Right ventricle myocardium superior (tissue), 1 donor: ENCODE measurements at places on chromosomes 7 and 10.

- no peak for DNase-seq
Observed at GRCh38 chr7:143216151-143216550, 5.7 kb upstream of the TAS2R40 start.

- no peak for DNase-seq
Observed at GRCh38 chr7:46139079-46139478, 218.0 kb upstream of the IGFBP3 start.

DNA sequence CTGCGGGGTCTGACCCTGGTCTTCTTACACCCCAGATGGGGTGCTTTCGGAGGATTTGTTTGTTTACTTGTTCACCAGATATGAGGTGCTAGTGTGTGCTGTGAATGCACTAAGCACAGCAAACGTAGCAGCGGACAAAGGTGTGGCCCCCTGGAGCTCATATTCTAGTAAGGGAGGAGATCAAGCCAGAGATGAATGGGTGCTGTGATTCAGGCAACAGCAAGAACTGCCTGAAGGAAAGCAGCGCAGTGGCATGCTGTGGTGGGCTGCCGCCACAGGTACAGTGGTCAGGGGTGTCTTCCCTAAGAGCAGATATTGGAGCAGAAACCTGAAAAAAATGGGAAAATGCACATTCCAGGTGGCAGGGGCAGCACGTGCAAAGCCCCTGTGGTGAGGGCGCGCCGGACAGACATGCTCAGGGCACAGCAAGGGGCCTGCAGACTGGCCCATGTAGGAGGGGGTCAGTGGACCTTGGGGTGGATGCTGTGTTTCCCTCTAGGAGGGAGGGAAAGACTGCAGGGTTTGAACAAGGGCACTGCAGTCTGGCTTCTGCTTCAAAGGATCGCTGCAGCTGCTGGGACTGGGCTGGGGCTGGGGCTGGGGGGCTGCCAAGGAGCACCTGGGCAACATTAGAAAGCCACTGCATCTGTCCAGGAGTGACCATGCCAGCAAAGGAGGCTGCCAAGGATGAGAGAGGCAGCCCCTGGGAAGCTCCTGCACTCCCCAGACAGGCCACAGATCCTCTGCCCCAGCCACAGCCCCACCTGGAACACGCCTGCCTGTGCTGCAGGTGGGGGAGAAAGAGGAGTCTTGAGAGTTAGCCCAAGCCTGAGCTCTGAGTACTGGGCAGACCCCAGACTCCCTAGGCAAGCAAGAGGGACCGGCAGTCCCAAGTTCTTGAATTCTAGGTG lies 927 bp upstream of the DEPP1 start:
- DNase-seq = no peak

GRCh38 chr10:116472891-116473290 lies 45.2 kb downstream of the PNLIPRP3 start:
- DNase-seq = no peak

- DNase-seq = no peak
Observed at GRCh38 chr10:24973163-24973562, 20.8 kb upstream of the PRTFDC1 start.

GRCh38 chr10:125057158-125058001 lies 103.0 kb downstream of the CTBP2 start:
- peak; percentile 71 for DNase-seq

- DNase-seq = no peak
Observed at GRCh38 chr10:91022390-91022789, 101.5 kb upstream of the ANKRD1 start.

DNA sequence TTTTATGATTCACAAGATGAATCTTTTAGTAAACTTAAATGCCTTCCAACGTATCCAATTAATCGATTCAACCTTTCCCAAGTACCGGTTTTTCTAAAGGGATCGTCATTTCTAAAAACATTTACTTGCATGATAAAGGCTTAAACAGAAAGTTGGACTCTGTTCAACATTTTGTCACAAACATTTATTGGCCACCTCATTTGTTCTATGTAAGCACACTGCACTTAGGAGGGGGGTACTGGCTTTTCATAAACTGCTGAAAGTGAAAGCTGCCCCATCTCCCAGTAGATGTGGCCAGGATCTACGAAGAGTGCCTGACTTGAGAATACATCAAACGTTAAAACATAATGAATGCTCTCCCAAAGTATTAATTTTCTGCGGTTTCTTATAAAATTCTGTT lies 37.3 kb upstream of the LAMB4 start:
- DNase-seq = no peak

GRCh38 chr10:69045441-69046300 lies 42.2 kb upstream of the SRGN start:
- DNase-seq = no peak

DNA sequence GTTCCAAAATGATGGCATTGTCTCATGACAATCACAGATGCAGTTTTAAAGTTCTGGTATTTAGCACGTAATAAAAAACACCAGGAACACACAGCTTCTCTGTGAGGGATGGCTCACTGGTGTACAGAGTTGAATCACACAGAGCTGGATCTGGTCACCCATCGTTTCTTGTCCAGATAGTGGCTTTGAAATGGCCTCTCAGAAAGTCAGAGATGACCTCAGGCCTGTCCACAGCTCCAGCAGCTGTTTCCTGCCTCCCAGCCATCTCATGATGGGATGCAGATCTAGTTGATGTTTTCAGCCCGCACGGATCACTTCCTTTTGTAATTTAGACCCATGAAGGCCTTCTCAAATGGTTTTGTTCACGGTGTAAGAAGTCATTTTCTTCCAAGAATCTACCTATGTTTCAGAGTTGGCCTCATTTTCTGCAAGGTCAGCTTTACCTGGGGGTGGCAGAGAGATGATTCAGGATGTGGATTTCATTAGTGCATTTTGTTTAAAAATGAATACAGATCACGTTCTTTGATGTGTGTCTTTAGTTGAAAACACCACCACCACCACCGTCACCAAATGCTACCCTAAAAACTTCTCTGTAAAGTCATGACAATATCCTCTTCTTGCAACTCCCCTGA lies 166.2 kb downstream of the SNX10 start:
- DNase-seq = no peak

DNA sequence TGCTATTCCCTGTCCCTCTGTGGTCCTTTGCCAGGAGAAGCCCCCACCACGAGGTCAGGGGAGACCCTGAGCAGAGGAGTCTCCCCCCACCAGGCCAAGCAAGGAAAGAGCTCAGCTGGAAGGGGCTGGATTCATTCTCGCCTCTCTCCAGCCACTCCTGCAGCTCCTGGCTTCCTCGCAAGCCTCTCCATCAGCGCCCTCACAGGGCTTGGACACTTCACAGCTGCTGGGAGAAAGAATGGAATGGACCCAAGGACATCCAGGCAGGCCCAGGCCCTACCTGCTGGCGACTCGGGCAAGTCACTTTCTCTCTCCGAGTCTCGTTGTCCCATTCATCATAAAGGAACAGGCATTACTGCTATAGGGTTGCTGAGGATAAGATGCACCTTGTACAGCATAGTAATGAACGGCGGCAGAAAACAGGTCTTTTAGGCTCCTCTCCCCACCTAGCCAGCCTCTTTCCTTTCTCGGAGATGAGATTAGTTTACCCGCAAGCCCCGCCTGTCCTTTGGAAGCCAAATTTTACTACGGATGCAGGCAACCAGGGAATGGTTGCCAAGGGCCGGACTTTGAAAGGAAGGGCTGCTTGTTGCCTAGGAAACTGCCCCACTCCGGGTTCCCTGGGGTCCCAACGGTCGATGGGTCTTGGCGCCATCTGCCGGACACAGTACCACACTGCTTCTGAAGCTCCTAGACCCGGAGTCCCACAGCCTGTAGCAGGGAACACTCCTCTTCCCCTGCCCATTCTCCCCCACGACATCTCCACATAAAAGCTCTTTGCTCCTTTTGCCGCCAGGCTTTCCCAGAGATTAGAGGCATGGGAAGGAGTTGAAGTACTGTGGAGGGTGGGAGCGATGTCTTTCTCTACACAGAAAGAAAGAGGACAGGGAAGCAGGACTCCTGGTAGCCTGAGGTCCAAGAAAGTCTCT lies 22.3 kb downstream of the IMPDH1 start:
- DNase-seq = peak; percentile 89

DNA sequence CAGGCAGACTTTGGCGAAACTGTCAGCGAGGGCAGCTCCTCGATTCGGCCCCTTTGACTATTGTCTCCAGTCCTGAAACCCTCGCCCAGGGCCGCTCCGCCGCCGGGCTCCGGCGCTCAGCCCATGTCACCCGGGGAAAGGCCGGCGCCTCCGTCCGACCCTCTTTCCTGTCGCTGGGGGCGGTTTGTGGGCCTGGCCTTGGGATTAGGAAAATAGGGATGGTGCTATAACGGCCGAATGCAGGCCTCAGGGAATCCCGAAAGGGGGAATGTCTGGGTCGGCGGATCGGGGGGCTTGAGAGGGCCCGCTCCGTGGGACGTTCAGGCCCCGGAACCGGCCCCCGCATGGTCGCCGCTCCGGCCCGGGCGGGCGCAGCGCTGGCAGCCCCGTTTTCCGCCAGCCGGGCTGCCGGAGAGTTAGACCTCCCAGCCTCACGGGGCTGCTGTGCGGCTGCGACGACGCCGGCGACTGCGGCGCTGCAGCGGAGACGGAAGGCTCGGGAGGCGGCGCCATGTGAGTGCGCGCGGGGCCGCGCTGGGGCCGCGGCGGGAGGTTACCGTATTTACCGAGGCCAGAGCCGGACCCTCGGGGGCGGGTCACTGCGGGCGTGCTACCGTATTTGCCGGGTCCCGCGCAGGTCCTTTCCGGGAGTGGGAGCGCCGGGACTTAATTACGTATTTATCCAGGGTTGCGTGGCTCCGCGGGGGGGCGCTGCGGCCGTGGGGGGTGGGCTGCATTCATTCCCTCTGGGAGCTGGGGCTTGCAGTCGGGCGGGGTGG lies 25.9 kb downstream of the ZNF775 start:
- DNase-seq = peak; percentile 94

GRCh38 chr7:44180631-44181030 lies 8.6 kb downstream of the GCK start:
- DNase-seq = no peak

GRCh38 chr7:116113310-116113709 lies 82.7 kb upstream of the TFEC start:
- DNase-seq = no peak

DNA sequence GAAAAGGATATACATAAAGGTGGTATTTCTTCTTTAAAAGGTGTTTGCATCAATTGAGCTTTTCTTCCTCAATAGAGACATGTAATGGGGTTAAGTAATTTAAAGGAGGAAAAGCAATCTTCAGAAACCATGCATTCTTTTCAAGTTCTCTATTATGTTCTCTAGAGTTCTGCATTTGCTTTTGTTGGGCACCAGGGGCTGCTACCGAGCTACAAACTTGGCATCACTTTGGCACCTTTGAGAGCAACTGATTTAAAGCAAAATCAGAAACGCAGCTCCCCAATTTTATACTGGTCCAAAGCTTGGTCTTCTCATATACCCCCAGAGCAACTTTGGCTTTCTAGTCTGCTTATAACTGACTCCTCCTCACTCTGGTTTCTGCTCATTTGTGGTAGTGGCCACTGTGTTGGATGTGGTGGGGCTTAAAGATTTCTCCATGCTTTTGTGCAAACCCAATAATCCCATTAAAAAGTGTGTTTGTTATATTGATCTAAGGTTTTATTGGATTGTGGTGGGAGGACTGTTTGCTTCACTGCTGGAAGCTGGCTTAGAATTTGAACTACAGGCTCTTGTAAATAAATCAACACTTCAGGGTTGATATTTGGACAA lies 712.1 kb downstream of the PHTF2 start:
- no peak for DNase-seq

GRCh38 chr7:130281260-130281659 lies 11.7 kb upstream of the CPA4 start:
- no peak for DNase-seq

- DNase-seq = no peak
Observed at GRCh38 chr7:140160308-140160707, 16.5 kb downstream of the KDM7A start.

DNA sequence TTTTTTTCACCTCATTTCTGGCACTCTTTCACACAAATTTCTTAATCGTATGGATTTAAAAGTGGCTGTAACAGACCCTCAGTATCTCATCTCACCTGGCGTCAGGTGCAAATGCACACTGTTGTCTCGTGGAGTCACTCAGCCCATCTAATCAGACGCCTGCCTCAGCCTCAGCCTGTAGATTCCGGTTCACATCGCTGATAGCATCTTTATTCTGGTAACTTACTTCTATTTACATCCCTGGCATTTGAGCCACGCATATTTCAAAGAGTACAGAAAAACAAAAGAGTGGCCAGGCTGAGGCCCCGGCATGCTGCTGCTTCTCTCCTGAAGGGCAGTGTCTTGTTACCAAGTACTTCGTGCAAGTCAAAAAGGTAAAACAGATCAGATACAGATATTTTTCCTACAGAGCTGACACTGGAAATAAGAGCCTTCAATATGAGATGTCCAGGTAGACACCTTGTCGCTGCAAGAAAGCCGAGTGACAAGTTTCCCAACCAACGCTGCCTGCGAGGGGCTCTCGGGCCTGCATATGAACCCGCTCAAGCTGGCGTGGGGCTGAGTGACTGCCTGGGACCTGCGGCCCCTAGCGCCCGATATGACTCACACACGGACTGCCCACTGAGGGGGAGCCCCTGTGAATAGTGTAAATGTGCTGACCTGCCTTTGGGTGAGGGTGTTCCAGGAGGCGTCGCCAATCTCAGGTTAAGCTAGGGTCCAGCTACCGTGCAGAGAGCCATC lies 4.3 kb downstream of the VIPR2 start:
- DNase-seq = no peak

DNA sequence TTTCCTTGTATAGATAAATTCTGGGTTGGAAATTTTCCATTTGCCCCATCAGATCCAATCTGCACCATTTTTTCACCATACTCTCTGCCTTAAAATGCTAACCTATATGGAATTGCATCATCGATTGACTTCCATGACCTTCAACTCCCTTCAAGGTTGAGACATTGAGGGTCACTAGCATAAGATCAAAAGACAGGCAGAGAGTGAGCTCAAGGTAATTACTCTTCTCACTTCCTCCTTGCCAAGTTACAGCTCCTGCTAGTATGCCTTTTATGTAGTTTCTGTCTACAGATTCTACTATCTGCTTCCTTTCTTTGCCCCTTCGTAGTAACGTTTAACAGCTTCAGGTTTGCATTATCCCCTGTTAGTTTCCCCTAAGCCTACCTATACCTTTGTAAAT lies 1127.7 kb upstream of the LRRTM3 start:
- DNase-seq = no peak

- DNase-seq = no peak
Observed at GRCh38 chr10:123890226-123890625, 1.4 kb downstream of the CPXM2 start.

GRCh38 chr7:66211429-66211828 lies 6.3 kb downstream of the TPST1 start:
- no peak for DNase-seq

DNA sequence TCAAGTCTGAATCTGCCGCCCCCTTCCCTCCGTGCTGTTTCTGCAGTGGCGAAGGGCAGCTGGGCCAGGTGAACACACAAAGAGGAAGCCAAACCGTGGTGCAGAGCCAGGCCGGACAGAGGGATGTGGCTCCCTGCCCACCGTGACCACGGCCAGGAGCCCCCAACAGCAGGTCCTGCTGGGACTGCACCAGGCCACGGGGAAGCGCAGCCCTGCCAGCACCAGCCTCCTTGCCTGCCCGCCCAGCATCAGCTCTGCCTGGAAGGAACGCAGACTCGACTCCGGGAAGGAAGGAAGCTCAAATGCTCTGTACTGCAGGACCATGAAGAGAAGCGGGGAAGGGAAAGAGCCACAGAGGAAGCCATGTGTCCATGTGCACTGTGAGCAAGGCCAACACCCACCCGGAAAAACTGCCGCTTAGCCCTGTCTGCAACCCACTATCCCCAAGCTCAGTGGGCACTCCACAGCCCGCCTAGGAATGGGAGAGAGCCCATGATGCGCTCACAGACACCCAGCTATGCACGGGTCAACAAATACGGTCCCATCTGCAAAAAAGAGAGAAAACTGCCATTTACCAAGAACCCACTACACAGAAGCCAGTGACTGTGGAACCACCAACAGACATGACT lies 19.0 kb downstream of the GPER1 start:
- DNase-seq = no peak

- no peak for DNase-seq
Observed at GRCh38 chr10:60384011-60384410, 5.7 kb downstream of the ANK3 start.
